ENCODE measurements at places on chromosomes 4 and X.

DNA sequence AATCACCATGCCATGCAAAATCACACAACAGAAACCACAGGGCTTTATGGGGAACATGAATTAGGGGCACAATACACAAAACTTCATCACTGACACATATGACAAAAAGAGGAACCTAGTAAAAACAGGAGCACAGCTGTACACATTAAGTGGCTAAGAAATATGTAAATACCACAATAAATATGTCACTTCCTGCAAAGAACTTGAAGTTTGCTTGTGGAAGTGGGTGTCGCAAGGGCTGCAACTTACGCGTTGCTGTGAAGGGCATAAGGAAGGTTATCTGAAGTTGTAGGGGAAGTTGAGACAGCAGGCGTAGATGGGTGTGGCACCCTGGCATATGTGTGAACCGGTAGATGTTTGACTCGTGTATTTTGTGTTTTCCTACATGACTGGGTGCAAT is 42.4 kb downstream of the CLCN4 start:
- no peak for DNase-seq

DNA sequence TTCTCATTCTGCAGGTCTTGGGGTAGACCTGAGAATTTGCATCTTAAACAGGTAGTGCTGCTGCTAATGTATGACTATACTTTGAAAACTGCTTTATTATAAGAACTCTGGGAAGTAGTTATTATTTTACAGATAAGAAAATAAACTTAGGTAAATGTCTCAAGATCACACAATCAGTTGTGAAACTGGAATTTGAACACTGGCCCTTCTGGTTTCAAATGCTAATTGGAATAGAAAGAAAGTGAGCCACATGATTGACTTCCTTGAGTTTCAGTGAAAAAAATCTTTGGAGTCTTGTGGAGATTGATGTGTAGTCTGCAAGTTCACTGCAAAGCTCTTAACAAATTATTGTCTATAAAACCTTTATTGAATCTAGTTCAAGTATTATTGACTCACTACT is 44.5 kb downstream of the FTHL17 start:
- no peak for DNase-seq

GRCh38 chrX:103356858-103357257 is 552 bp downstream of the TCEAL9 start:
- DNase-seq, result no peak

DNA sequence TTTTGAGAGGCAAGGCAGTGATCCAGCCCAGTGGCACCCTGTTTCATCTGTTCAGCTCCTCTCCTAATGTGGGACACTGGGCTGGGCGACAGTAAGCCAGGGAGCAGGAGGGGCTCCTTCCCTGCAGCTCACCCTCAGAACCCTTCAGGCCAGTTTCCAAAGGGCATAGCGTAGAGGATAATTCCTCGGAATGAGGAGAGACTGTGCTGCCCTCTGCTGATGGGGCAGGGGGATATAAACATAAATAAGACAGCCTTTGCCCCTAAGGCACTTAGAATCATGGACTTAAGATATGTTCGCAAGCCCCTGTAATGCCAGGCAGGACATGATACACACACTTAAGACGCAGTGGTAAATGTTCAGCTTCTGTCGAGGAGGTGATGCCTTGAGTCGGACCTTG is 27.9 kb upstream of the ZNF185 start:
- no peak for DNase-seq

DNA sequence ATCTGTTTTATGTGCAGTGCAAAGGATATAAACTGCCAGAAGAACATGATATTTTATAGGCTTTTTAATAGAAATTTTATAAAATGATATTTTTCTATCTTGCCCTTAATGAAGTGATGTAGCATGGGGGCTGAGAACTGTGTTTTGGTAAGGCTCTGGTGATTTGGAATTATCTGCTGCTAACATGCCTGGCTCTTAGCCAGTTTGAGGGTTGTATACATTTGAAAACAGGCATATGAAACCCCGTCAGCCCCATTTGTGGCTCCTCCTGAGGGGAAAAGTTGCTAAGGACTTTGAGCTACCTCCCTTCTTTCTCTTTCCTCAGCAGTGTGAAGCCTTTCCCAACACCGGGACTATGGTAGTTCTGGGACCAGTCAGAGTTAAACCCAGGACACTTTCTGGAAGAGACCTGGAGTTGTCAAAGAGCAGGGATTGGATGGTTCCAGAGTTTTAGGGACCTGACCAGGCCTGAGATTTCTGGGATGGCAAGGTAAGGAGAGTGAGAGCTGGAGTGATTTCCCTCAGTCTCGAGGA is 4.7 kb downstream of the SFRP2 start:
- no peak for DNase-seq

DNA sequence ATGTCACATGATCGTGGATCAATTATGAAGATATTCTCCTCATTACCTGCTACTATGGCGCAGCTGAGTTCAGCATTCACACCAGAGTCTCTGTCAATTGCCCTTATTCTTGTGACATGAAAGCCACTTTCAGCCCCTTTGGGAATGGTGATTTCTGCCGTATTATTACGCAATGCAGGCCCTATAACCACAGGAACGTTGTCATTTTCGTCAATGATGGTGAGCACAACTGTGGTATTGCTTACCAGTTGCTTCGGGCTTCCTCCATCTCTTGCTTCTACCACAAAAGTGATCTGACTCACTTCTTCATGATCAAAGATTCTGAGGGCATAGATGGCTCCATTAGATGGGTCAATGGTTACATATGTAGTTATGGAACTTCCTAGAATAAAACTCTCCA is 2.1 kb downstream of the PCDH18 start:
- no peak for DNase-seq

DNA sequence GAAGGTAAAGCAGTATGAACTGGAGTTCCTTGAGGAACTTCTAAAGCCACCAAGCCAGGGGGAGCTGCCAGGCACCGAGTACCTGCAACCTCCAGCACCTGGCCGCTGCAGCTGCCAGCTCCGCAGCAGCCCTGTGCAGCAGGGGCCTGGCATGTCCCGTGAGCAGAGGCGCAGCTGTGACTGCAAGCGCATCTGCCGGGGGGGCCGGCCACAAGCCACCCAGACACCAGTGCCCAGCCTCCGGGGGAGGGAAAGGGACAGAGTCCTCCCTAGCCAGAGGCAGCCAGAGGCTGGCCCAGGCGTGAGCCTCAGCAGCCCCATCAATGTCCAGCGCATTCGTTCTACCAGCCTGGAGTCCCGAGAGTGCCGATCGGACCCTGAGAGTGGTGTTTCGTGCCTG is 26.6 kb upstream of the PRPS1 start:
- no peak for DNase-seq

GRCh38 chrX:1239681-1240142 is 27.3 kb upstream of the CRLF2 start:
- no peak for DNase-seq

Data from activated T-cell treated with anti-CD3 and anti-CD28 coated beads, Interleukin-2, amount 50 U/mL, for 4 hours (primary cell).